ENCODE measurements at places on chromosomes 3 and 15.

DNA sequence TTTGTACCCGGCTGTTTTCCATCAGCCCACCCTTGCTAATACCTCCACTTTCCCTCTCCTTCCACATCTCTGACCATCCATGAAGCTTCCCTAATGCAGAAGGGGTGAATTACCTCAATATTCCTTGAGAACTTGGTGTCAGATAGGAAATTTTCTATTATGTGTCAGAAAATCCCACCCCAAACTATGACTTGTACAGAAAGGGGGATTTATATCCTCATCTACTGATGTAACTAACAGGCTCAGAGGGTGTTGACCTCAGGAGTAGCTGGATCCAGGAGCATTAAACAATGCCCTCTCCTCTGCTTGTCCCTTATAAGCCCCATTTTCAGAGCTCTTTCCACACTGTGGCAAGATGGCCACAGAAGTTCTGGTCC, 242.8 kb upstream of the TLE3 start:
- DNase-seq: no peak
- H3K36me3 ChIP-seq: no peaks in the 10 kb centered on the region
- H3K27ac ChIP-seq: no peak overlapping the region
- no peaks in the 10 kb centered on the region for H3K4me1 ChIP-seq
- no peaks in the 10 kb centered on the region for H3K27me3 ChIP-seq

- no peaks in the 10 kb centered on the region for H3K4me1 ChIP-seq
- no peak overlapping the region for H3K4me3 ChIP-seq
- DNase-seq: no peak
- no peak overlapping the region for H3K27ac ChIP-seq
These were observed 33.4 kb downstream of the LEKR1 start for GRCh38 chr3:156859578-156859977.

GRCh38 chr3:150333477-150333876, 74.6 kb upstream of the TSC22D2 start:
- DNase-seq: no peak
- no peaks in the 10 kb centered on the region for H3K27me3 ChIP-seq
- H3K36me3 ChIP-seq: no peaks in the 10 kb centered on the region
- H3K27ac ChIP-seq: no peak overlapping the region
- H3K4me1 ChIP-seq: no peaks in the 10 kb centered on the region

DNA sequence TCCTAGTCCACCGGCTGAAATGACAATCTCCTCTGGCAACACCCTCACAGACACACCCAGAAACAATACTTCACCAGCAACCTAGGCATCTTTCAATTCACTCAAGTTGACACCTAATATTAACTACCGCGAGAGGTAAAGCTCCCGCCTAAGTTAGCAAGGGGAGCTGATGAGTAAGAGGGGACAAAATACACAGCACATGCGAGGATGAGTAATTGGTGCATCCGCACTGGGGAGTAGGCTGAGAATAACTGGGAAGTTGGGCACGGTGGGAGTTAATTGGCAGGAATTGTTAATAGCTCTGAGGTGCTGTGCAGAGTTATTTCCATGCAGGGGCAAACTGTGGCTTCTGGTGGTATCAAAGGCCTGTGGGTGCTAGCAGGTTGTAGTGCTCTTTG, 14.5 kb upstream of the PLD1 start:
- H3K27ac ChIP-seq: no peak overlapping the region
- H3K4me1 ChIP-seq: peaks cover 4% of the 10 kb centered on the region
- no peaks in the 10 kb centered on the region for H3K27me3 ChIP-seq

- H3K4me1 ChIP-seq: no peaks in the 10 kb centered on the region
- H3K27me3 ChIP-seq: no peaks in the 10 kb centered on the region
- no peak overlapping the region for H3K27ac ChIP-seq
- no peaks in the 10 kb centered on the region for H3K36me3 ChIP-seq
- DNase-seq: no peak
- no peak overlapping the region for H3K4me3 ChIP-seq
These were observed 910.1 kb downstream of the MCTP2 start for GRCh38 chr15:95141486-95141885.

Data from CD4-positive, alpha-beta memory T cell (primary cell).